Activated CD4-positive, alpha-beta T cell treated with anti-CD3 and anti-CD28 coated beads for 48 hours (primary cell): ENCODE measurements at places on chromosomes 4 and X.

DNA sequence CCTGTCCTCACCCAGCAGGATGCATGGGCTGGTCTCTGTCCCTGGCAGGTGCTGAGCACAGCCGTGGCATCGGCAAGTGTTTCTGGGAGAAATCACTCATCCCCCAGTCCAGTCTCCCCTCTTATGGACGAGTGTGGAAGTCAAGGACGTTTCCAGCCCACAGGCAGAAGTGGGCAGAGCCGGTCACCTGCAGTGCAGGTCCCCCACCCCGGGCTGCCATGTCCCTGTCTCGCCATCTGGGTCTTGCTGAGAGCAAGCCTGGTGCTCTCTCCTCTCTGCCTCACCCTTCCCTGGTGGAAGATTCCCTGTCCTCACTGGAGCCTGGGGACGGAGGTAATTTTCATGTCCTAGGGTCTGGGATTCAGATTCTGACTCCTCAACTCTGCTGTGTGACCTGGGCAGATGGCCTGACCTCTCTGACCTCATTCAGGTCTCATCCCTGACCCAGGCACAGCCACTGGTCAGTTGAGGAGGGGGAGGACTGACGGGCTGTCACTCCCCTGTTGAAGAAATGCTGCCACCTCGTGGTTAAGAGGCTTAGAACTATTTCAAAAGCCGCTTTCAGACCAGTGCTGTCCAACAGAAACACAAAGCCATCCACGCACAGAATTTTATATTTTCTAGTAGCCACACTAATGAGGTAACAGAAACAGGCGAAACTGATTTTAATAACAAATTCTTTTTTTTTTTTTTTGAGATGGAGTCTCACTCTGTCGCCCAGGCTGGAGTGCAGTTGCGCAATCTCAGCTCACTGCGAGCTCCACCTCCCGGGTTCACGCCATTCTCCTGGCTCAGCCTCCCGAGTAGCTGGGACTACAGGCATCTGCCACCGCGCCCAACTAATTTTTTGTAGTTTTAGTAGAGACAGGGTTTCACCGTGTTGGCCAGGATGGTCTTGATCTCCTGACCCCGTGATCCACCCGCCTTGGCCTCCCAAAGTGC is 1.8 kb downstream of the CPZ start:
- peak; percentile 32 for DNase-seq

GRCh38 chrX:74147439-74147838 is 156.5 kb upstream of the ZCCHC13 start:
- DNase-seq, result no peak

DNA sequence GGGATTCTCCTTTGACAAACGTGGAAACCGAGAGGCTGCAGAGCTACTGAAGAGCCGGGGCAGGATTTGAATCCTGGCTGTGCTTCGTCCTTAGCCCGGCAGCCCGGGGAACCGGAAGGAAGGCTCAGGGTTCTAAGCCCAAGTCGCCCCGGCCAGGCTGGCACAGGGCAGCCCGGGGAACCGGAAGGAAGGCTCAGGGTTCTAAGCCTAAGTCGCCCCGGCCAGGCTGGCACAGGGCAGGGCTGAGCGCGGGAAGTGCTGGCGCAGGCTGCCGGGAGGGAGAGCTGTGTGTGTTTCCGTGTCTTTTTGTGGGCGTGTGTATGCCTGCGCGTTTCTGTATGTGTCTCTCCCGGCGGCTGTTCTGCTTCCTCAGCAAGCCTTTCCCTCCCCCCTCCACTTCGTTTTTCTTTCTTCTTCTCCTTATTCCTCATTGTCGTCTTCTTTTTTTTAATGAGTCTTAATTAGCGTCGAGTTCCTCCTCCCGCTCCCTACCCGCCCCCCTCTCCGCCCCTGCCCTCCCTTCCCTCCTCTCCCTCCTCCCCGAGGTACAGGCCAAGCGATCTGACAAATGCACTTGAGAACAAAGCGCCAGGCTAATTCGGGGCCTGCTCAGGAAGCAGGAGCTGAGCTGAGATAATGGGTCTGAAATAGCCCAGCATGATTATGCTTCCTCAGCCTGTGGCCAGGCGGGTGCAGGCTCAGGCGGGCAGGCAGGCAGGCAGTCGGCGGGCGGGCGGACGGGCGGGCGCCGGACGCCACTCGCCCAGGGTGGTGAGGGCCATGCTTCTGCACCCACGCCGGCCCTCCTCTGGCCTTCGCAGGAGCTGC is 65.9 kb downstream of the EFNB1 start:
- DNase-seq, result peak; percentile 17

DNA sequence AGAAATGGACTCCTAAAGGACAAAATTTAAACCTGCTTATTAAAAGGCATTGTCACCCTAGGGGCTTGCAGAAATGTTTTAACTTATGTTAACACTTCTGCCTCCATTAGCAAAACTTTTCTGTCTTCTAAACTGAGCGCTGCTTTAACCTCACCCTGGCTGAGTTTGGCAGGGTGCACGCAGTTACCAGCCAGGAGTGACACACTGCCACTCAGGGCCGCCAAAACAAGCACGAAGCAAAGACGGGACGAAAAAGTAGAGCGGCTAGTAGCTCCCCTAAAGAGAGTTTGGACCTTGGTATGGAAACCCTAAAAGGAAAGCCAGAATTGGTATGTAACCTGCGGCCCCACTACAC is 23.8 kb upstream of the UVSSA start:
- no peak for DNase-seq

DNA sequence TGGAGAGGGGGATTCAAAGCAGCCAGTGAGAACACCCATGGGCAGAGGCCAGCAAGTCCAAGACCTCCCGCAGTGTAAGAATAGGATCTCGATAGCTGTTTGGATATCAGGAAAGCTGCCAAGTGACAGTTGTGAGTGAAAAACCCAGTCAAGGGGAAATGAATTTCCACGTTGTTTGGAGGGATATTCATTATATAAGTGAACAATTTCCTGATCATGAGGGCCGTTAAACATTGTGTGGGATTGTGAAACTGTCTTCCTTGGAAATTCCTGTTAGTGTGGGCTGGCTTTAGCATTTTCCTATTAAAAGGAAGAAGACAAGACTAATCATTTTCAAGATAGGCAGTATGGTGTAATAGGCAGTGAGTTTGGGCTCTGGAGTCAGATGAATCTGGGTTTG is 15.0 kb downstream of the CLDN2 start:
- no peak for DNase-seq

DNA sequence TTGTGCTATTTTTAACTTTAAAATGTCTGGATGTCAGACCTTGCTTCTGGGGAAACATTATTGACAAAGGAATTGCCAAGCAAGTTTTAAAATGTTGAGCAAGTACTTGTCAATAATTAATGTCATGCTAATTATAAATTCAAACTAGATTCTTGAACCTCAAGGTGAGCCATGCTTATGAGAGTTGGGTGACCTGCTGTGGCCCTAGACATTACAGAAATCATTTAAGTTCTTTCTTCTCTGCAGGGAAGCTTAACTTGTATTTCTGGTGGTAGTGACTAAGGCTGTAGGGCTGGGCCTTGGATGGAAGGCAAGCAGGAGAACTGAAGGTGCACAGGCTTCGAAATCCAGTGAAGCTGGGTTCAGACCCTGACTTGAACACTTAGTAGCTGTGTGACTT is 14.8 kb upstream of the UCHL1 start:
- no peak for DNase-seq

DNA sequence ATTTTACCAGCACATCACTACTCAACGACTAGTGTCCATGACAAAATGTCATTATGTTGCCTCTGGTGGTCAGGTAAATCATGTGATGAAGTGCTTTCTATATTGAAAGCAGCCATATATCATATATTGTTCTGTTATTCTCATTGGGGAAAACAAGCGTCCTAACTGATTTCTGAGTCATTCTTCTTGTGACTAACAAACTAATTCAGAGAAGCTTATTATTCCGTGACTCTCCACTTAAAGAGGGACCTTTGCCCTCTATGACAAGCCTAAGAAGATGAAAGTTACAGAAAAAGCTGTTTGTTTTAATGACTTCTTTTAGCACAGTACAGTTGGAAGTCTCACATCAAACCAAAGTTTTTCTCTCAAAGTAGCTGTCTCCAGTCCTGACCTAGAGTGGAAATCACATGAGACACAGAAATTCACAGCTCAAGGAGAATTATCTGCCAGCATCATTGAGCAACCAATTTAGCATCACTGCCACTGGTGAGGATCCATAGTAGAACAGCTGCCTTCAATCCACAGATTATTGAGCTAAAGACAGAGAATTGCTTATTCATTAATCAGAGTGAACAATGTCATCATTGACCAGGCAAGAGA is 36.4 kb downstream of the ASB9 start:
- no peak for DNase-seq

DNA sequence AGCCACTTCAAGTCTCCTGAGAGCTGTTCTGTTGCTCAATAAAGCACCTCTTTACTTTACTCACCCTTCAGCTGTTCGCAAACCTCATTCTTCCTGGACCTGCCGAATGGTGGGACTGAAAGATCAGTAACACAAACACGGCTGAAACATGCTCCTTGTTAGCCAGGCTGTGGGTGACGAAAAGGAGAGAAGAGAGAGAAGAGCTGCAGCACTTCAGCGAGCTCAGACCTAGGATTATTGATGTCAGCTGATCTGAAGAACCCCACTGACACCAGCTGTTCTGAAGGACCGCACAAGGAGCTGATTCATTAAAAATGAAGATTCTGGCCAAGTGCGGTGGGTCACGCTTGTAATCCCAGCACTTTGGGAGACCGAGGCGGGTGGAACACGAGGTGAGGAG is 2020.0 kb upstream of the ADGRL3 start:
- no peak for DNase-seq

GRCh38 chr4:110493520-110493919 is 17.6 kb downstream of the ENPEP start:
- no peak for DNase-seq

- no peak for DNase-seq
These were observed 9.2 kb downstream of the CTSO start for GRCh38 chr4:155944516-155944915.

GRCh38 chr4:41058426-41058825 is 155.9 kb downstream of the APBB2 start:
- DNase-seq, result no peak

DNA sequence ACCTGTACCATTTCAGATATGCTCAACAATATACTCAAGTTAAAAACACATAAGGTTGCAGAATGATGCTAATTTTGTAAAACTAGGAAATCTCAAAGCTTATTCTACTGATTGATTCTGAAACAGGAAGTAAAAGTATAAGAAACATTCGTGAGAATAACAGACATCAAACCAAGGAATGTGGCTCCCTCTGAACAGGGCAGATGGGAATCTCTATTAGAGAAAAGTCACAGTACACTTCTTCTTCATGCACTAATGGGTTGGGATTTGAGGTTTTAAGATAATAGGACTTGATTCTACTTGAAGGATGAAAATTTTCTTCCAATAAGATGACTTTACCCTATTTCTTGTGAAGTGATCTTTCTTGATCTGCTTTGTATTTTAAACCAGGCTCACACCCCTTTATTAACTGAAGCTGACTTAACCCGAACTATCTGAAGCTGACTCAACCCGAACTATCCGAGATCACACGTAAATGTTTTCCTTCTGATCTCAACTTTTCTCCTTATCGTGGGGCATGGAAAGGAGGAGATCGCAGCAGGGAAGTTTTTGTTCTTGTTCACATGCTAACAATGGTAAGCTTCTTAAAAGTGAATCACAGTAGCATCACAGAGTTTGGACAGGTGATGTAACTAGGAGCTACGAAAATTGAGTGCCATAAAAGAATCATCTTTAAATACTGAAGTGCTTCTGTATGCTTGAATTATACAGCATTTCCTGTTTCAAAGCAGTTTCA is 363.1 kb upstream of the ZFP42 start:
- no peak for DNase-seq

GRCh38 chr4:161573836-161574235 is 590.0 kb downstream of the FSTL5 start:
- DNase-seq, result no peak

DNA sequence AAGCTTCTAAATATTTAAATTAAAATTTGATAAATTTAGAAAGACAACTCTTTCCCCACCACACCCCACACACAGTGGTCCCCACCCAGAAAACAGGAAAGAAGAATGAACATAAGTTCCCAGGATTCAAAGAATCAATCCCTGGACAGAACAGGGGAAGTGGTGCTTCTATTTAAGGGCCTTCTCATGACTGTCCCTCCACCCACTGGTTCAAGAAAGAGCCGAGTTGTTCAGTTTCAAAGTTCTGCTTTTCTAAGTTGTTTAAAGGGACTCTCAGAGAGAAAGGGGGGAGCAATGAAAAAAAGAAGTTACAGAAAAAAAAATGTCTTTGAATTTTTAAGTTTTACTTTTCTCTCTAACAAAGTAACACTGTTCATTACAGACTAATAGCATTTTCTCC is 195.8 kb downstream of the PDGFC start:
- DNase-seq, result no peak

GRCh38 chr4:58252656-58253055 is 1142.5 kb upstream of the IGFBP7 start:
- no peak for DNase-seq

DNA sequence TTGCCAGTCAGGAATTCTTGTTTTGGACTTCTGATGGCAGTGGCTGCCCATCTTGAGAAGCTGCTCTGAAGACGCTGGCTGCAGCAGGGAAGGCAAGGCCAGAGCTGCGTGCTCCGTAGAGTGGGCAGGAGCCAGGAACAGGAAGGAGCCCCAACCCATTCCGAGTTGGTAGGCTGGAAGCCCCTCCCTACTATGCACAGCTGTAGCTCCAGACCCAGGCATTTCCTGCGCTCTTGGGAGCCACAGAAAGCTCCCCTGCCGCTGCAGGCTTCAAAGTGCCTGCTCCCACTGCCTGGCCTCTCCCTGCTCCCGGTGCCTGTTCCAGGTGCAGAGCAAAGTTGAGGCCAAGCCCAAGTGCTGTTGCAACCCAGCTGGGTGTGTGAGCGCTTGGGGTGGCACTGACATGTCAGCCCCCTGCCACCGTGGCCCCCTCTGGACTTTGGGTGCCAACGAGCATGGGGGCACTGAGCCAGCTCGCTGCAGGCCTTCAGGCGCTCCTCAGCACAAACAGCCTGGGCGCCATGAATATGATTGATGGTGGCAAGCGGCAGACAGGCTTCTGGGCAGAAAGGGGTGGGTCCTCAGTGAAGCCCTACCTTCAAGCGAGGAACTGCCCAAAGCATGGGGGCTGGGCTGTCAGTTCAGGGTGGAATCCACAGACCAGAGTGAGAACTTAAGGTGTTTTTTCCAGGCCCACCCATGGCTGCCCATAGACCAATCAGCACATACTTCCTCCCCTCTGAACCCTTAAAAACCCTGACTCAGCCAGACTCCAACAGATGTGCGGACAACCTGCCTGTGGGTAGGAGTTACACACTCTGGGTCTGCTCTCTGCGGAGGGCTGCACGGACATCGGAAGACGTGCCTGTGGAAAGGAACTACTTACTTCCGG is 677.2 kb upstream of the INTU start:
- DNase-seq, result no peak

DNA sequence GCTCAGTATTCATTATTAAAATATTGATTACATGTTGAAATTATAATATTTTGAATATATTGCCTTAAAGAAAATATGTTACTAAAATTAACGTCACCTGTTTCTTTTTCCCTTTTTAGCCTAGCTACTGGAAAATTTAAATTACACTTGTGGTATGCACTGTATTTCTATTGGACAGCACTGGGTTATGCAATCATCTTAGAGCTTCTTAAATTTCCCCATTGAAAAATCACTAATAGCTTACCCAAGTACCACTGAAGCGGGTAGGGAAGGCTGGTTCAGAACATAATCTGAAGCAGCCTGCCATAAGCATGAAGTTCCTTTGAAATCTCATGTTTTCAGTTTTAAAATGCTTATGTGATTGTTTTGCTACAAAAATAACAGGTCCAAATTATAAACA is 49.5 kb upstream of the TFDP3 start:
- no peak for DNase-seq

GRCh38 chr4:31474221-31474620 is 754.1 kb downstream of the PCDH7 start:
- no peak for DNase-seq

- no peak for DNase-seq
These were observed 37.0 kb downstream of the STK26 start for GRCh38 chrX:132059973-132060540.
